Activated CD4-positive, alpha-beta T cell treated with anti-CD3 and anti-CD28 coated beads for 48 hours (primary cell): ENCODE measurements at places on chromosomes 2 and 18.
A peak's percentile ranks its signal among the peaks of the same experiment; 100 is the strongest.

DNA sequence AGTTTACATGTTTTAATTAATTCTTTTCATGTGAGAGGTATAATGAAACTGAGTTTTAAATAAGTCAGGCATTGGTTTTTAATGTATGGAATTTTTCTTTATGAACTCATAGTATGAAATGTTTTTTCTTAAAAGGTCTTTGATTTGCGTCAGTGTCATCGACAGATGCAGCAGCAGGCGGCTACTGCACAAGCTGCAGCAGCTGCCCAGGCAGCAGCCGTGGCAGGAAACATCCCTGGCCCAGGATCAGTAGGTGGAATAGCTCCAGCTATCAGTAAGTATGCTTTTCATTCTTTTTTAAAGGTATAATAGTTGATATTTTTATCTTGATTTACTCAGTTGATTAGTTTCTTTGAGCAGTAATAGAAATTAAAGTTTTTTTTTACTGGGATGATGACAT, 46.5 kb downstream of the SMAD4 start:
- no peak for DNase-seq

GRCh38 chr2:7639476-7639875, 722.3 kb downstream of the RNF144A start:
- no peak for DNase-seq

- DNase-seq, result no peak
These were observed 245.3 kb downstream of the CELF4 start for GRCh38 chr18:37320317-37320716.

- no peak for DNase-seq
These were observed 40.8 kb downstream of the DARS1 start for GRCh38 chr2:135944625-135945024.

- DNase-seq, result no peak
These were observed 67.5 kb upstream of the DTNB start for GRCh38 chr2:25740810-25741381.

DNA sequence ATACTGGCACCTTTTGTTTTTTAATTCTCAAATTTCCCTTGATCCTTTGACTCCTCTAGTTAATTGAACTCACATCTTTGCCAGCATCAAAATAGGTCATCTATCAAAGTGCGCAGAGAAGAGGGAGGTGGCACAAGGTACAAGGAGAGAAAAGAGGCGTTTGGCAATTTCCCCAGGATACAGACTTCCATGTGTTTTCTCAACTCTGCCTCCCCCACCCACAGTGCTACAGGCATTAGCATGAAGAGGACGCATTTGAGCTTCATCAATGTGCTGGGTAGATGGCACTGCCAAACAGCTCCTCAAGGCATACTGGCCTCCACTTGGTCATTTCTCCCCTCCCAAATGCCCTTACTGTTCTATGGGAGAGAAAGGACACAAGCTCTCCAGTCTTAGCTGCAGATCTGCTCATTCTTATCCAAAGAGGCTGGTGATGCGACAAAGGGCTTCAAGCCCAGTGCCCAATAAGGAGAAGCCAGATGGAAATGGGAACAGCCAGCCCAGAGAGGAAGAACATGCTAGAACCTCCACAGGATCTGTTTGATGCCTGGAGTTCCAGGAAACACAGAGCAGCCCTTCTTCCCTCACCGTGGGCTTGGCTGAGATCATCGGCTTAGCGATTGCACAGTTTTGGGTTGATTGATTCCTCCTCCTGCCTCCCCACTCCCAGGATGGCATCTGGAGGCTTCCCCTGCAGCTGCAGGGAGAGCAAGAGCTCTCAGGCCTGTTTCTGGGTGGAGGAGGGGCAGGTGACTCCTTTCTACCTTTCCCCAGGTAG, 144.7 kb upstream of the SMAD2 start:
- DNase-seq, result no peak

DNA sequence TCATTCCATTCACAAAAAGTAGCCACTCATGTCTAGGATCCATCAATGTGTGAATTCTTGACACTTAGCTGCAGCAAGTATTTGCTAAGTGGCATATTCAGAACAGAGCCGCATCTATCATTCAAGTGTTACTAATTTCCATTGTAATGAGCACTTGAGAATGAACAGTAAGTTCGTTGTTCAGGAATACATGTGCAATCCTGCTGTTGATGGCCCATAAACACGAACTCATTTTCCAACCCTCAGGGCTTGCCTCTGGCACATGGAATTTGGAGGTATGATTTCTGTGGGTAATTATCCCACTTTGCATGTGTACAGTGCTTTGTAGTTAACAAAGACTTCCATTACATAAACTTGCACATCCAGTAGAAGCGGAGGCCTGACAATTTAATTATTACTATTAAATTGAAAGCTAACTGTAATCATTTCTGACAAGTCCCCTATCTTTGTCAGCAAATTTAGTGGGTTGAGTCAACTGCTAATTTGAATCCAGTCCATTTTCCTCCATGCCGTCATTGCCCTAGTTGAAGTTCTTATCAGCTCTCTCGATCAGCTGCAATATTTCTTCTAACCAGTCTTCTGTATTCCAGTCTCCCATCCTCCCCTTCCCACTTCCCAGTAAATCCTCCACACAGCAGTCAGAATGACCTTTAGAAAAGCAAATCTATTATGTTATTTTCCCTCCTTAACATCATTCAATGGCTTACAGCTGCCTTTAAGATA, 116.0 kb upstream of the AQP4 start:
- DNase-seq, result no peak

DNA sequence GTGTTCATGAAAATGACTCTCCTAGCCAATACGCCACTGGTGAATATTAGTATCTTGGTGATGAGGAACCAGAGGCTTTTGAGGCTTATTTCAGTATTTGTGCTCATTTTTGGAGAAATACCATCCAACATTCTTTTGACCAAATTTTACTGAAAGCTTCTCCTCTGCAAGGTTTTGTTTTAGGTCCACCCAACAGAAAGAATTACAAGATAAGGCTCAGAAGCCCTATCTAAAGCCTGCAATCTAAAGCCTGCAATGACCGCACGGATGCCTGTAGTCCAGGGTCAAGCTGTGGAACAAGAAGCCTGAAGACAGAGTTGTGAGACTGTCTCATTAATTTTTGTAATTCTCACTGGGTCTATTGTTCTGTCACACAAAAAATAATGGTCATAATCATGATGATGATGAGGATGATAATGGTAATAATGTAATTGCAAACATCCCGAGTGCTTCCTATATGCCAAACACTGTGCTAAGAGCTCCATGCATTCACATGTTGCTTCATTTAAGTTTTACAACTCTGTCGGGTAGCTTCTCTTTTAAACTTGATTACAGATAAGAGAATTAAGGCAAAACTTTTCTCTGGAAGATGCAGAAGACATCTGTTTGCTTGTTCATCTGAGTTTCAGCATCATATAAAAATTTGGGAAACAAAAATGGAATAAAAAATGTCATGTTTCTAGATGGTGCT, 33.2 kb upstream of the NCOA1 start:
- no peak for DNase-seq

- peak; percentile 18 for DNase-seq
These were observed 101.9 kb upstream of the CTDP1 start for GRCh38 chr18:79577451-79578395.

- DNase-seq, result no peak
These were observed 29.4 kb downstream of the HADHB start for GRCh38 chr2:26274058-26274613.

DNA sequence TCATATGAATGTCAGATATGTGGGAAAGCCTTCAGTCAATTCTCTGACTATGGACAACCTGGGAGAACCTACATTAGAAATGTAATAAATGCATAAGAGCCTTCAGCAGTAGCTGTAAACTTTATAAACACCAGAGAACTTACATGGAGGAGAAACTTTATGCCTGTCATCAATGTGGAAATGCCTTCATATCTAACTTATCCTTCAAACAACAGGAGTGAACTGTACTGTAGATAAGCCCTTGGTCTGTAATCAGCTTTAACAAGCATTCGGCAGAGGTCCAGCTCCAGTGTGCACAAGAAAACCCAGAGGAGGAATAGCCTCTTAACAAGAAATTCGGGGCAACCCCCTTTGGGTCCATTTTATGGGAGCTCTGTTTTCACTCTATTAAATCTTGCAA, 14.8 kb upstream of the UXS1 start:
- no peak for DNase-seq

GRCh38 chr2:238523158-238524110, 96.7 kb downstream of the ASB1 start:
- DNase-seq, result no peak

DNA sequence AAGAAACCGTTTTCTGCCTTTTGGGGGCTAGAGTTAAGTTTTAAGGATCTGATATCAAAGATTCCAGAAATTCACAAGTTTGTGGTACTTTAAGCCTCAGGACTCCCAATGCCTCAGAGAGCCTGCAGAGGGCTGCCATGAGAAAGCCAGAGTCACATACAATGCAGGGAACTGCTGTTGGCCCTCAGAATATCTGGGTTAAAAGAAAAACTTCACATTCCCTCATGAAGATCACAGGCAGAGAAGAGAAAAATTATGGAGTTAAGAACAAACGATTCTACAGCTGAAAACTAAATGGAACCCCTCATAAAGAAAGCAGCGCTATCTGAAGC, 39.5 kb downstream of the HDAC4 start:
- no peak for DNase-seq

GRCh38 chr18:58960946-58961722, 96.5 kb downstream of the ZNF532 start:
- DNase-seq, result peak; percentile 37

GRCh38 chr2:224136396-224136795, 97.3 kb upstream of the SERPINE2 start:
- DNase-seq, result no peak

GRCh38 chr2:60633615-60634014, 80.2 kb upstream of the BCL11A start:
- DNase-seq, result no peak

- DNase-seq, result no peak
These were observed 78.6 kb downstream of the CALCRL start for GRCh38 chr2:187369471-187369870.

DNA sequence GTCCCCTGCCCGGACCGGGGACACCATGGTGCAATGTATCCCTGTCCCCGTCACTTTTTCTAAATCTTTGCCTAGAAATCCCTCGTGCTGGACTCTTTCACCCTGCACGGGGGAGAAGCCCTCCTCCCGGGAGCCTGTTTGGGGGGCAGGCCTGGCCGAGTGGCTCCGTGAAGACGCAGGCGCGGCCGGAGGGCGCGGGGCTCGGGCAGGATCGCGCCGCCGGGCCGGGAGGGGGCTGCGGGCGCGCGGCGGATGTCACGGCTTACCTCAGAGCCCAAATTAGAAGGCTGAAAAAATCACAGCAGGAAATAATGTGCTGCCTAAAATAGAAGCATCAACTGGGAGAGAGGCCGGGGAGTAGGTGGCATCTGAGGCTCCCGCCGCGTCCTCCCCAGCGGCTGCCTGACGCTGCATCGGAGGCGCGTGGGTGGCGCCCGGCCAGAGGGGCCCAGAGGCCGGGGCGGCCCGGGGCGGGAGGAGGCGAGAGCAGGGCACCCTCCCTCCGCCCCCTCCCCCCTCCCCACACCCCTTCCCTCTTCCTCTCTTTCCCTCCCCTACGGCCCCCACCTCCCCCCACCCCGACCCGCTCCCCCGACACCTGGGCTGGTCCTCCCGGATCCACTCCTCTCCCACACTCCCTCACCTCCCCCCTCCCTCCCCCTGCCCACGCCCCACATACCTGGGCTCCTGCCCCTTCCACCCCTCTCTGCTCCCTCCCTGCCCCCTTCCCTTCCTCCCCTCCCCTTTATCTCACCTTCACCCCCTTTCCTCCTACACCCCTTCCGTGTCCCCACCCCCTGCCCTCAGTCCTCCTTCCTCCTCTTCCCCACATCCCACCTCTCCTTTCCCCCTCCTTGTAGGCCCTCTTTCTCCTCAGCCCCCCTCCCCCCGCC, 51.9 kb downstream of the SLC4A1AP start:
- DNase-seq, result peak; percentile 46

GRCh38 chr2:156046900-156047299, 285.6 kb downstream of the NR4A2 start:
- no peak for DNase-seq

GRCh38 chr18:77069931-77070330, 62.7 kb downstream of the MBP start:
- no peak for DNase-seq

DNA sequence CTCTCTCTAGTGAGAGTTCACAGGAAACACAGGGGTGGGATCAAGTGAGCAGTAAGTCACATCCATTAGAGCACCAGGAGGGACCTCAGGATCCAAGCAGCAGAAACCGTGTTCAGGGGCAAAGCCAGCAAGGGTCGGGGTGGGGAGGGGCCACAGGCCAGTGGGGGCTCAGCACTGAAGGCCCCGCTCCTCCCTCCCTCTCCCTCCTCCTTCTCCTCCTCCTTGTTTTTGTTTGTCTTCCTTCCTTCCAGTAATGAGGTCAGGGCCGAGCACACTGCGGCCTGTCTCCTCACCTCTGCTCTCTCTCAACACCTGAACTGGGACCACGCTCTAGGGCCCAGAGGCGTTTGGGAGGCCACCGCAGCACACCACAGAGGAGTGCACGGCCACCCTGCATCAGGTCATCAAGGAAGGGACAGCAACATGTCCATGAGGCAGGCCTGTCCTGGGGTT, 20.9 kb downstream of the MTERF4 start:
- DNase-seq, result no peak

GRCh38 chr2:17648581-17648980, 105.0 kb downstream of the SMC6 start:
- no peak for DNase-seq

DNA sequence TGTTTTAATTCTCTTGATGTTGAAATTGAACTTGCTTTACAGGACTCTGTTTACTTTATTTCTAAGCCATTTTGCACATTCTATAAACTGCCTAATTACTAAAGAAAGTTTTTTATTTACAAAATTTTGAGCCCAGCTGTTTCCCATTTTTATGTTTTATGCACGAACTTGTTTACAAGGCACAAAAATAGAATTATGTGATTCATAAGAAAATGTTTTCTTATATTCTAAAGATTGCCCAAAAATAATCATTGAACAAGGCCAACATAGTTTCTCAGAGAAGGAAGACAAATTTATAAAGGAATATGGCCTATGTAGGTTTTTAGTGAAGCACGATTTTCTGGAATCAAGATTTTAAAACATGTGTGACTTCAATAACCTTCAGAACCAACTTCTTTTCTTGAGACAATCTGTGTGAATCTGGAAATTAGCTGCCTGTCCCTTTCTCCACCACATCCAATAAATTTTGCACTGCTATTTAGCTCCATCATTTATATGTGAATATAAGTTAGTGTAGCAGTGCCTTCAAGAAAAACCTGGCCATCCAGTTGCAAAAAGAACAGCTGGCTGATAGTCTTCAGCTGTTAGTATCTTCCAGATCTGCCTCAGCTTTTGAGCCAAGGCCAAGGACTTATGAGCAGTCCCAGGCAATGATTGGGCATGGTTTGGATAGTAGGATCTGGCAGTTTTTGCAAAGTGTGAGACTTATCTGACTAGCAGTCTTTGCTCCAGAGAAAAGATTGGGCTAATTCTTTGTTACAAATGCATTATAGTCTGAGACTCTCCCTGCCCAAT, 253.2 kb upstream of the COL3A1 start:
- DNase-seq, result no peak
